ENCODE measurements at places on chromosomes 12 and 14.

- no peak for DNase-seq
Measured at GRCh38 chr12:124251186-124251585, 43.7 kb upstream of the RFLNA start.

DNA sequence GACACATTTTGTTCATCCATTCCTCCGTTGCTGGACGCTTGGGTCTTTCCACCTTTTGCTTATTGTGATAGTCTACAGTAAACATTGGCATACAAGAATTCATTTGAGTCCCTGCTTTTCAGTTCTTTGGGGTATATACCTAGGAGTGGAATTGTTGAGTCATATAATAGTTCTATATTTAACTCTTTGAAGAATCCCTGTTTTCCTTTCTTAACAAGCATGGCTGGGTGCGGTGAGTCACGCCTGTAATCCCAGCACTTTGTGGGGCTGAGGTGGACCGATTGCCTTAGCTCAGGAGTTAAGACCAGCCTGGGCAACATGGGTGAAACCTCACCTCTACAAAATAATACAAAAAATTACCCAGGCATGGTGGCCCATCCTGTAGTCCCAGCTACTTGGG, 75.4 kb downstream of the CCDC92 start:
- no peak for DNase-seq

DNA sequence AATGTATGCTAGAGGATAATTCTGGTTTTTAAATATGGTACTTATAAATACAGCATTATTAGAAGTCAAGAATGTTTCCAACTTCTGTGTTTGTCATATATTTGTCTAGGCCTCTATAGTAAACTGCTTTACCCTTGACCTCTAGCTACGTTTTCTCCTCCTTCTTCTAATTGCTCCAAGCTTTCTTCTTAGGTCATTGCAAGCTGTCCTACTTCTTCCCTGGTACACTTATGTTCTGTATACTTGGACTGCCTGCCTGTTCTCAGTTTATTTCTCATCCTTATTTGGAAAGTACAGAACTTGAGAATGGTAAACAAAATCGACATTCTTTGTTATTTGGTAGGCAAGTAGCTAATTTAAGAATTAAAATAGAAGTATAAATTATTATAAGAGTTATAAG, 23.9 kb upstream of the ATP2B1 start:
- no peak for DNase-seq

GRCh38 chr12:66538970-66539369, 139.9 kb downstream of the GRIP1 start:
- no peak for DNase-seq

DNA sequence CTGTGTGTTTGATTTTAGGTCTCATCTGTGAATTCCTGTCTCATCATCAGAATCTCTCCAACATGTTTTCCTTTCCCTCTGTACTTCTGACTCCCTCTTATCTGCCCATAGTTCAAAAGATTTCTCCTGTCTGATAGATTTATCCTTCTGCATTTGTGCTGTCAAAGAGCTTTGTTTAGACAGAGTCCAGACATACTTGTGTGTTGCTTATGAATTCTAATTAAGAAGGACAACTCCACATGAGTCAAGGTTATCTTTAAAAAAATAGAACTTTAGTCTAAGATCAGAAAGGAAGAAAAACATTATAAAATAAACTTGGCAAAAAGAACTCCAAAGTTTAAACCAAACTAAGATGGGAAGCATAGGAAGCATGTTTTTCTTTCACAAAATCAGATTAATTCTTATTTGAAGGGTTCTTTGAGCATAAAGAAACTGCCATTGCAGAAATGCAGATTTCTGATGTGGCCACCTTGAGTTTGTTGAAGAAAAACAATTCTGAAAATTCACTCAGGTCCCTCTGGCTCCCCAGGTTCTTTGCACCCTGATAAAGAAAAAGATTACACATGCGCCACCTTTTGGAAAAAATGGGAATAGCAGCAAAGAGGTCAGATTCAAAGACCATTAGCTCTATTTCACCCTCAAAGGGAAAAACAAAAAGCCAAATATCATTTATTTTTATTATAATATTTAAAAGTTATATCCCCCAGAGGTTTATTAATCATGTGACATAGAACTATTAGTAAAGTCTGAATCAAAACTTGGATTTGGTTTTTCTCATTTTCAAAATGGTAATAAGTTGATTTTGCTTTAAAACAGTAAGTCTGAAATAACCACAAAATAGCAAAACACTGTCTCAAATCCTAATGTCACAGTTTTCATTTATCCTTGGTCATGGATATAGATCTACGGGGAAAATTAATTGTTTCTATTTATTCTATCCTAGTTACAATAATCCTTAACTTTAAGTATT, 143.7 kb upstream of the DCN start:
- DNase-seq: peak; percentile 24

DNA sequence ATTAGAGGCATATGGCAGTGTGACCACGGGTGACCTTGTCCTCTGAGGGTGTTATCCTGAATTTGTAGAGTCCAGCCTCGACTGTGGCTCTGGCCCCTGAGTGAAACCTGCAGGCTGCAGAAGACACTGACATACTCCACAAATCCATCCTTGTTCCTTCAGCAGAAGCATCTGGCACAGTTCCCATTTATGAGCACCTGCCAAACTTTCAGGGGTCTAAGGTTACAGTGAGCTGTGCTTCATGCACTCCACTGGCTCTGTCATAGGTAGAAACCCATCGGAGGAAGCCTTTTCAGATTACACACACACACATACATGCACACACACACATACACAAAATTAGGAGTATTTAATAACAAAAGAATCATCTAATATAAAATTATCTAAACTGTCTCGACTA, 13.6 kb upstream of the NUAK1 start:
- no peak for DNase-seq

DNA sequence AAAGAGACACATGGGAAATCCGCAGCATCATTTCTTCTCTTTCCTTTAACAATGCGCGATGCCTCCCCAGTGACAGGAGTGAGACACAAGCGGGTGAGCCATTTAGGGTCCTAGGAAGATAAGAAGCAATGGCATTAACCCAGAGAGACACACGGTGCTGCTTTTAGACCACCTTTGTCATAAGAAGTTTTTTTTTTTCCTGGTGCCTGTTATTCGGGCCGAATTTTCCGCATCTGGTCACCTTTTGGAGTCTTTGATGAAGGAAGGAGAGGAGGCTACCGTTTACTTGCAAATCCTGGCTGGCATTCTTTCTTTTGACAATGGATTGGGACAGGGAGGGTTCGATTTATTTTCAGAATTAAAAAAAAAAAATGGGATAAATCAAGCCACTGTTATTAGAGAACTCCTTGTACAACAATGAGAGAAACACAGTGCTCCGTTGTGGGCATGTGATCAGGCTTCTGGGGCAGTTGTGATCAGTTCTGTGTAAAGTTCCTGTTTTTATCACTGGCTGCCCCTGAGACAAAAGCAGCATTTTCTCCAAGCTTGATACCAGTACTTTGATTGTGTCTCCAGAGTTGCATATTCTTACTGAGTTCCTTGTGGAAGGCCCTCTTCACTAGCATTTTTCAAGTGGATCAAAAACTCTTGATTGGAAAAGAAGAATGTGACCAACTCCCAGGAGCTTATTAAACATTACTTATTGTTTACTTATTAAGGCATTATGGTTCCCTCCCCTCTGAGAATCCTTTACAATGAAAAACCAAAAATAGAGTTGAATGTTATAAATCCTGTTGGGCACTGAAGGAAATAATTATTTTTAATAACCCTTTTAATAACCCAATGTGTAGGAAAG, 1.1 kb downstream of the DIP2B start:
- no peak for DNase-seq

DNA sequence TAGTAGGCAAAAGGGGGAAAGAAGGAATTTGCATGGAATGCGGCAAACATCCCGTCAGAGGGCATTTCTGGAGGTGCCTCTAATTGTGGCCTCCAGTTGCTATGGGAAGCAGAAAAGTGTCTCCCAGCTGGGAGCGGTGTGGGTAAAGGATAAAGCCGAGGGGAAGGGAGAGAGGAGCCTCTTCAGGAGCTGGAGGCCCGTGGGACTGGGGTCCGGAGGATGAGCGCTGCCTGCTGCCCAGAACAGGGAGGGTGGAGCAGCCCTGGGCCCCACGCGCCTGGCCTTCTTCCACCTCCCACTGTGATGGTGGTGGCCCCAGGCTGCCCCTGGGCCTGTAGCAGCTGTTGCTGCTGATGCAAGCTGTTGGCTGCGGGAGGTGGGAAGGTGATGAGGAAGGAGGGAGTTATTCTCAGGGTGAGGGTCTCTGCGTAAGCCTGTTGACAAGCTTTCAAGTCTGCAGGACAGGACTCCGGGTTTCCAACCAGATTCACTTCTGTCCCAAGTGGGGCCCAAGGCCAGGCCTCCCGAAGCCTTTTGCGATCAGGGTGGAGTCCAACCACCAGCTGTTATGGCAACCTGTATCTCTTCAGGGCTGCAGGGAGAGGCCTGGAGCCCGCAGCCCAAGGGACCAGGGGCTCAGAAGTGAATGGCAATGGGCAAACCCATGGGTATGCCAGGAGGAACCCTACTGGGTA, 19.1 kb upstream of the PGF start:
- DNase-seq: no peak

GRCh38 chr12:123233505-123234308, 471 bp downstream of the MTRFR start:
- no peak for DNase-seq

DNA sequence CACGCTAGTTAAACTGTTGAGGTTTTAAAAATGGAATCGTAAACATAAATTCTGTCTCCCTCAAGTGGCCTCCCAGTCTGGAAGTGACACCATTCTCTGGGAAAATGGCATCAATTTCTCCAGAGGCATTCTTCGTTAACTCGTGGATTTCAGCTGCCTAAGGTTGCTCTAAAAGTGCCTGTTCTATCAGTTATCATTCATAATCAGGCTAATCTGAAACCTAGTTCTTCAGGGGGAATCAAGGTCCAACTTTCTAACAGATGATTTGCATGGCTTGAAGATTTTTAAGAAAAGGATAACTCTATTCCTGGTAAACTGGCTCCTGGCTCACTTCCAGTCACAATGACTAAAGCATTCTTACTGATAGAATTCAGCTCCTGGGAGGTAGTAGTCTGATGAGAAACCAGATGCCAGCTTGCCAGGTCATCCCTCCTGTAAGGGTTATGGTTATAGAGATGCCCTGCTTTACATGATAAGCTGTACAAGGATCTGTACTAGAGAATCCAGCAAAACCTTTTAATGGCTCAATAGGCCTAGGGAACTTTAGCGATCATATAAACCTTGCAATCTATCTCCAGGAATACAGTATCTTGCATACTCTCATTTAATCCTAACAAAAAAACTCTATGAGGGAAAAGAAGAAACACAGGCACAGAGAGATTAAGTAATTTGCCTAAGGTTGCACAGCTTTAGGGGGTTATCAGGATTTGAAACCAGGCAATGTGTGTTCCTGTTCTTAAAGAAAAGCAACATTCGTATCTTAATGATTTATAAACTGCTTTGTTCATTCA, 1.5 kb downstream of the L3HYPDH start:
- DNase-seq: no peak

DNA sequence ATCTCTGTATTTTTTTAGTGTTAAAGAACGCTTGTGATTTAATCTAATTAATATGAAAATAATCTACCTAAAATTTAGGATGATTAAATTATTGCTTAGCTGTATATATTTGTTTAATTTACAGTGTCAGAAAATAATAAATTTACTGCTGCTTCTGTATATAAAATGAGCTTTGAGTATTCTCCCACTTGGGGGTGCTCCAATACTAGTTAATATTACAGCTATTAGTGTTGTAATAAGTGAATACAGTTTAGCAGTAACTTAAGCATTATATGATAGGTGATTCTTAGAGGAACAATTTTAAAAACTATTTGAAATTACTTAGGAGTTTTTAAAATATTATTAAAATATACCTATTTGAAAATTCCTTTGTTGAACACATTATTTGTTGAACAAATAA, 62.2 kb downstream of the PAPOLA start:
- no peak for DNase-seq

- DNase-seq: no peak
Measured at GRCh38 chr12:99257672-99258071, 389.9 kb upstream of the GARIN6 start.

- no peak for DNase-seq
Measured at GRCh38 chr12:100733817-100734593, 60.6 kb upstream of the ANO4 start.

DNA sequence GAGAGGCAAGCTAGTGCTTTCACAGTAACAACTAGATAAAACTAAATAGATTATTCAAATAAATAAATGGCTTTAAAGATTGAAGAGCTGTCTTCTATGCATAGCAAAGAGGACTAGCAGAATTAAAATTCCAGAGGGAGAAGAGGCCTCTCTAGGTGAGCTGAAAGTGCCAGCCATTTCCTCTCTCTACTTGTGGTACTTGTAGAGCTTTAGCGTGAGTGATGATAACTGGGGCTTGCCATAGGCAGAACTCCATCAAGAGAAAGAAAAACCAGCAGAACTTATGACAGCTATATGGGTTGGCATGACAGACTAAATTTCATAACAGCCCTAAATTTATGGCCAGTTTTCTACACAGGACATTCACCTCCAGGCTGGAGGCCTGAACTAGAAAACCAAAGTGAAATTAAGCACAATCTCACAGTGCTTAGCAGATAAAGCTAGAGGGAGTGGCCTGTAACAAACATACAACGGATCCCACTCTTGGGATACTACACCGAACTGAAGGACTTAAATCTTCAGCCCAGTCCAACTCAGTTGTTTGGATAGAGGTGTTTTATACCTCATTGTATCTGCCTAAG, 11.0 kb downstream of the SPTLC2 start:
- DNase-seq: no peak

DNA sequence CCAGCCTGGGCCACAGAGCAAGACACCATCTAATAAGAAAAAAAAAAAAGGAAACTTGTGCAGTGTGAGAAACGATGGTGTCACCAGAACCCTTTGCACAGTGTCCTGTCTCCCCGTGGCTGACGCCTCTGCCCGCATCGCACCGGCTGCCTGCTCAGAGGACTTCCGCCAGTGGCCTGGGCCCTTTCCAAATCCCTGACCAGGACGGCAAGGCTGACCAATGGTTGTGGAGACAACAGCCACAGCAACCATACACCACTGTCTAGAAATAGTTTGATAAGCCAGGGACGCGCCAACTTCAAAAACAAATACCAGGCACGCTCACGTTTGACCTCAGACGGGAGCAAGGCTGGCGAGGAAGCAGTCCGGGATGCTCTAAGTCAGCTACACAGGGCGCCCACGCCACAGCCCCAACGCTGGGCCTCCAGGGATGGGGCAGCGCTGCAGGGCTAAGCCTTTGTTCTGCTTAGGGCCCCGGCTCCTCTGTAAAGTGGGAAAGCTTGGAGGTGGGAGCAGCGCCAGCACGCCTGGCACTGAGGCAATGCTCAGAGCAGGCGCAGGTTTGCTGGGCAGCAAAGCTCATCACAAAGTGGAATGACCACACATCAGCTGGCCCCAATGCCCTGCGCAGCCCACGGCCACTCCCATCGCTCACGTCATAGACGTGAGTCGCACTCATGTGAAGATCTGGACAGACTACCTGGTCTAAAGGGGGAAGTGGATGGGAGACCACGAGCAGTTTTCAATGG, 12.5 kb downstream of the PGAM5 start:
- no peak for DNase-seq

- DNase-seq: no peak
Measured at GRCh38 chr14:89320381-89321000, 96.5 kb downstream of the FOXN3 start.

- no peak for DNase-seq
Measured at GRCh38 chr12:32435921-32436705, 36.8 kb downstream of the FGD4 start.

Measured in GM10248 (cell line).